ENCODE measurements at places on chromosomes 3 and 15.

GRCh38 chr3:177633671-177634207 lies 436.5 kb upstream of the TBL1XR1 start:
- no peak for DNase-seq

DNA sequence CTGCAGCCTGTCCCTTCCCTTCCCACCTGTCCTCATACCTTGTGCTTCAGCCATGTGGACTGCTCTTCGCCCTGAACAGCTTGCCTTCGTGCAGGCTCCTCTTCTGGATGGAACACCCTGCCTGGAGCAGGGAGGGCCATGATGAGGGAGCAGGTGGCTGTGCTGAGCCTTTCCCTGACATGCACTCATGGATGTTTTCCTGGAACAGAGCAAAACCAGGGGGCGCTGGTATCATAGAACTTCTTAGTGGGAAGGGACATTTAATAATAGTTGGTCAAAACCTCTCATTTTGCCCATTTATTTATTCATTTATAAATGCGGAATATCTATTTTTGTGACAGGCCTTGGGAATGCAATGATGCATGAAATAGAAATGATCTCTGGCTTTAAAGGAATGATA lies 149.3 kb downstream of the CACNA1D start:
- DNase-seq = no peak

DNA sequence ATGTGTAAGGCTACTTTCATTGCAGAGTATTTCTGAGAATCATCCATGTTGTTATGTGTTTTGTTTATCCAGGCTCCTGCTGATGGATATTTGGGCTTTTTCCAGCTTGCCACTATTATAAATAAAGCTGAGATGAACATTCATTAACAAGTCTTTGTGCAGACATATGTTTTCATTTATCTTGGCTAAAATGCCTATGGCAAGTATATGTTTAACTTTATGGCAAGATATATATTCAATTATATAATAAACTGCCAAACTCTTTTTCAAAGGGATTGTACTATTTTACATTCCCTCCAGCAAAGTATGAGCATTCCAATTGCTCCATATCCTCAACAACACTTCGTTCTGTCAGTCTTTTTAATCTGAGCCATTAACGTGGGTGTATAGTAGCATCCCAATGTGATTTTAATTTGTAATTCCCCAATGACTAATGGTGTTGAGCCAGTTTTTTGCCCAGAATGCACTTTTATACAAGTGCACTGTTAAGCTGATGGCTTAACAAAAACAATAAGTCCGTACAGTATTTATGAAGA lies 452.4 kb downstream of the SHQ1 start:
- DNase-seq = no peak

GRCh38 chr3:119613201-119613600 lies 15.5 kb downstream of the PLA1A start:
- no peak for DNase-seq

DNA sequence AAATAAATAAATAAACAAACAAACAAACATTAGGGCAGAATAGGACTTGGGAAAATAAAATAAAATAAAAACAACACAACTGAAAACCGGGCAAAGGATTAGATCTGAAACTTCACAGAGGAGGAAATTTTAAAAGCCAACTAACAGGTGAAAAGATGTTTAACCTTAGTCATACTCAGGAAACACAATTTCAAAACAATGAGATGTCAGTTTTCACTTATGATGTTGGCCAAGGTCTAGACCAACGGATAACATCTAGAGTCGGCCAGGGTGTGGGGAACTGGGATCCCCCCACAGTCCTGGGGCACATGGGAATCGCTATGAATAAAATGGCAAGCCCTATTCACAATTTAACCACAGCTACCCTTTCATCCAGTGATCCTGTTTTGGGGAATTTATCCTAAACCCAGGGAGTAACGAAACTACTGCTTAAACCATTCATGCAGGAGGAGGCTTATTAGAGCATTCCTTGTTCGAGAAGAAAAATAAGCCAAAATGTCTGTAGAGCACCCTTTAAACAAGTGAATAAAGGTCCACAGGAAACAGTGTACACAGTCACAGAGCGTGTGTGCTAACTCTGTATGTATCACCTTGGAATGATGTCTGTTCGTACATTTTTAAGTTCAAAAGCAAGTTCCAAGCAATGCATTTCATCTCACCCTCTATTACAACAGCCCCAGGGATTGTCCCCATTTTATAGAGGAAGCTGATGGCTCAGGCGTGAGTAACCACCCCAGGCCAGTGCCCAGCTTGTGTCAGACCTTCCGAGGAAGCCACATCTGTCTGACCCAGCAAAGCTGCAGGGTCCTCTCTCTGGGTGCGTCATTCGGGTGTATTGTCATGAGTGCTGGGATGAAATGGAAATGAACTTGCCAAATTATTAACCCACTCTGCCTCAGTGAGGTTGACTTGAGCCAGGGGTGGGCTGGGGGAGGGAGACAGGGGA lies 6.3 kb upstream of the ANPEP start:
- no peak for DNase-seq

GRCh38 chr15:29024662-29025061 lies 138.9 kb downstream of the APBA2 start:
- no peak for DNase-seq

- DNase-seq = no peak
Observed at GRCh38 chr3:60743631-60744164, 507.6 kb downstream of the FHIT start.

- DNase-seq = no peak
Observed at GRCh38 chr15:56765251-56765650, 31.9 kb upstream of the ZNF280D start.

GRCh38 chr3:100213891-100214573 lies 46.8 kb upstream of the TBC1D23 start:
- DNase-seq = no peak

DNA sequence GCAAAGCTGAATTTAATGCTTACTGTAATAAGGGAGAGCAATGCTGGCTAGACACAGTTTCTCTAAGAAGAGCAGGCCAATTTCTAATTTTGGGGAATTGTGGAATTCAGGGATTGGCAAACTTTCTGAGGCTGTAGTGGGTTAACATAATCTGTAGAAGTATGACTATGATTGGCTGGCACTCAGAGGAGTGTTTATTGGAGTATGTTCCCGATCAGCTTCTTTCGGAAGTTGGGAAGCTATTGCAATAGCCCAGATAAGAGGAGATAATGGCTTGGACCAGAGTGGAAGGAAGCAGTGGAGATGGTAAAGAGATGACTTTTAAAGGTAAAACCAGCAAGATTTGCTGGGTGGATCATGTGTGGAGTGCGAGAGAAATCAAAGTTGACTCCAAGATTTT lies 19.4 kb downstream of the TMOD3 start:
- DNase-seq = no peak

GRCh38 chr3:100150473-100150872 lies 36.2 kb upstream of the FILIP1L start:
- no peak for DNase-seq

DNA sequence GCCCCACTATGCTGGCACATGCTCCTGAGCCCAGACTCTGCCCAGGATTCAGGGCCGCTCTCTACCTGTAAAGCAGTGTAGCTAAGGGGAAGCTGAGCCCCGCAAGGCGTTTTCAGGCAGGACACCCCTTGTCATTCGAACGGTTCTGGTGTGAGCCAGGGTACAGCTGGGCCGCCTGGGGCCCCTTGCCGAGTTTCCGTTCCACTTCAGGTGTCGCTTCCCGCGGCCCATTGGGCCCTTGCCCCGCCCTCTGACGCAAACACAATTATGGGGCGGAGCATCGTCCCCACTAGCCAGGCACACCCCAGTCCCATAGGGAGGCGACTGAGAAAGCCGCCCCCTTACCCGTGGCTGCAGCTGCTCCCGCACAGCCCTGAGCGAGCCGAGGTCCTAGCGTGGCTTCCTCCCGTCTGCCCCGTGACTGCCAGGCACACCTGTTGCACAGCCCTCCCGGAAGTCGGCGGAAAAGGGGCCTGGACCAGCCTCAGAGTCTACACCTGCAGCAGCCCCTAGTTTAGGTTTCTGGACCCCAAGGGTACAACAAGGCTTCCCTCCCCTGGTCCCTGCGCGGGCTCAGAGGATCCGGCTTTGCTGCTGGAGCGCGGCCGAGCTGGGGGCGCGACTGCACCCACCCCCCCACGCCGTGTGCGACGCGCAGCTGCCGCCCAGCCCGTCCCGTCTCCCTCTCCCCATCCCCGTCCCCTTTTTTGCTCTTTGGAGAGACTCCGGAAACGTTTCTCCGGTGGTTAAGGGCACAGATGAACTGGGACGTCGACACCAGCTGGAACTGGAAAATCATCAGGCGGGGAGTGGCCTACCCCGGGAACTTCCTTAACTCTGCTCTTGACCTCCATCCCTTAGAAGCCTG lies at the start of gene PLSCR2:
PLSCR2 (minus strand) TSS at position 412 of the 868 bp plus-strand sequence. CDS start 9,657 bp downstream, outside the sequence.
- peak; percentile 51 for DNase-seq

DNA sequence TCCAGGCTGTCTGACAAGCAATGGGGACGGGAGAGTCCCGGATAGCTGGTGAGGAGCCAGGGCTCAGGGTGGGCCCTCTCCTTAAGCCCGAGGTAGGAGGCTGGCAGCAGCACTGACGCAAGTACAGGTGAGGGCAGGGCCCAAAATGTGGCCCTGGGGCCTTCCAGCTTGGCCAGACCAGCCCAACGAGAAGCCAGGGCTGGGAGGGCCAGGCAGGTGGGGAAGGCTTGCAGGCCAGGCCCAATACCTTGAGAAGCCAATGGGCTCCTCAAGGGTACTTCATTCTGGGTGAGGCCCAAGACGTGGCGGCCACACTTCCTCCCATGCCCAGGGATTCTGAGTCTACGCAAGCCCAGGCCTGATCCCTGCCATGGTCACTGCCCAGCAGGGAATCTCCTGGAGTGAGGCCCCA lies 37.2 kb downstream of the AMOTL2 start:
- no peak for DNase-seq

- no peak for DNase-seq
Observed at GRCh38 chr3:123841476-123842238, 42.5 kb downstream of the MYLK start.

- DNase-seq = no peak
Observed at GRCh38 chr15:39785139-39785538, 2.5 kb upstream of the FSIP1 start.

GRCh38 chr3:71520161-71521020 lies 63.1 kb downstream of the FOXP1 start:
- no peak for DNase-seq

DNA sequence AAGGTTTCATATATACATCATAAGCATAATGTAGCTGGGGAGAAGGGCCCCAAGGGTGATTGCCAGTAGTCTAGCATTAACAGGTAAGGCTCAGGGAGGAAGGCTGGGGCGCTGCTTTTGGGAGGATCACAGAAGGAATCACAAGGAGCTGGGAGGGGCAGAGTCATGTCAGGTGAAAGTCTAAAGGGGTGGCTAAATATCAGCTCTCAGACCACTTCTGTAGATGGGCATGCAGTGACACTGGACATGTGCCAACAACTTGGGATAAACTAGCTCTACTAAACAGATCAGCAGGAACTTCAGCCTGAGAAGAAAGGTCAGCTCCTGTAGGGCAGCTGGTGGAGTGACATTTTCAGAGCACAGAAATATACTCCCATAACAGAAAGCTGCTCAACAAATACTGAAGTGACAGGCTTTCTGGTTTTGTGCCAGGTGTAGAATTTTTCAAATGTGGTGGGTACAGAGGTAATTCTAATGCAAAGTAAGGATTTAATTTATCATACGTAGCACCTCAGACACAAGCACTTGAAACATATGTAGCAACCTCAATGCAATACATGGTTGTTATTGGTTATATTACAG lies 79.4 kb downstream of the PEX5L start:
- DNase-seq = no peak

- DNase-seq = no peak
Observed at GRCh38 chr3:128328546-128329458, 137.9 kb downstream of the DNAJB8 start.

GRCh38 chr3:33380653-33381052 lies 59.6 kb downstream of the UBP1 start:
- no peak for DNase-seq

- DNase-seq = no peak
Observed at GRCh38 chr3:117117188-117117936, 407.8 kb downstream of the TUSC7 start.

DNA sequence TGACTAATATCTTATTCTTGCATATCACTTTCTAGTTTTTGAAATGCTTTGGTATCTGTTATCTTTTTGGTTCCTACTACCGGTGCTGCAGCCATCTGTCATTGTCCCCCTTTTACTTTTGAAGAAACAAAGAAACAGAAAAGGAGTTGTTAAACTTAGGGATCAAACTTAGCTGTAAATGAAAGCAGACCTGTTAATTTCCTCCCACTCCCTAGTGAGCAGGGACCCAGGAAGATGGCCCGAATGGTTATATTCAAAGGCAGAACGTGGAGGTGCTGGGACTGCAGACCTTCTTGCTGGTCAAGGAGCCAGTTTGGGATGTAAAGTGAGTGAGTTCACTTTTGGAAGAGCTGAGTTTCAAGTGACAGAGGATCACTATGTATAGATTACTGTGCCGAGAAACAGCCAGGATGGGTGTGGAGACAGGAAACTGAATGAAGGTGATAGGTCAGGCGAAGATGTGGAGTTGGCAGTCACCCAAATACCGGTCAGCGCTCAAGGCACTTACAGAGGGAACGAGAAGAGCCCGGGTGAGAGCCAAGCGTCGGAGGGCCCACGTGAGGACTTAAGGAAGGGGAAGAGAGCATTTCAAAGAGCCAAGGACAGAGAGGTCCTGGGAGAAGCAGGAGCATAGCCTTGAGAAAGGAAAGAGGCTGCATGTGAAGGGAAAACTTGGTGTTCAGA lies 20.1 kb downstream of the KBTBD8 start:
- DNase-seq = no peak

- peak; percentile 32 for DNase-seq
Observed at GRCh38 chr15:31867536-31868442, 162.5 kb upstream of the CHRNA7 start.

DNA sequence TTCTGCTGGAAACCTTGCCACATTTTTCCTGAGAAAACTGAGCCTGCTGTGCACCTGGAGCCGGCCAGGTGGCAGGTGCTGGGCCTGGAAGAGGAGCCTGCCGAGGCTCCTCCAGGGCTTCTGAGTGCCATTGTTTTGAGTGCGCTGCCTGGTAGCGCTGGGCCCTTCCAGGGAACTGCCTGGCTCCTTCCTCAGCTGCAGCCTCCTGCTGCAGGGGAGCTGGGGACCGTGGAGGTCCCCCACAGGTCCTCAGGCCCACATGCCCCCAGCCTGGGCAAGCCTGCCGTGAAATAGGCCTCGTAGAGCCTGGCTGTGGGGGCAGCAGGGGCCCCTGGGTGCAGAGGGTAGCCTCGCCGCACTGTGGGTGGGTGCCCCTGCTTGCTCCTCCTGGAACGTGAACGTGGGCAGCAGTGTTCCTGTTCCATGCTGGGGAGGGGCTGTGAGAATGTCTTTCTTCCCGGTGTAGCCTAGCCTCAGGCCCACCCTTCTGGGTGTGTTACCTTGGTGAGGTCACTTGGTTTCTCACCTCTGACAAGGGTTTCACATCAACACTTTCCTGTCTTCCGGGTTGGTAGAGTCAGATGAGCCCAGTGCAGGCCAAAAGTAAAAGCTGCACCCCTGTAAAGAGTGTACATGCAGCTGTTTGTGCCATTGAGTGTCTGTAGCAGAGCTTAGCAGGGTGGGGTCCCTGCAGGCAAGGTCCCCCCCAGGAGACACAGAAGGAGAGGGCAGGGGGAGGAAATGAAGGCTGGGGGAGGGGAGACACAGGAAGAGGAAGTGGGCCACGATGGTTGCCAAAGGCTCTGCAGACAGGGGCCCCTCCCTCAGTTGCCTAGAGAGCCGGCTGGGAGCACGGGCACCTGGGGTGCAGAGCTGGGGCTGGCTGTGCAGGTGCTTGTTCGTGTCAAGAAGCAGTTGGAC lies 34.5 kb downstream of the KLF13 start:
- DNase-seq = no peak
